ENCODE measurements at places on chromosomes 16 and 17.

- no peak for DNase-seq
These were observed 61.5 kb downstream of the SLC39A11 start for GRCh38 chr17:73030995-73031394.

DNA sequence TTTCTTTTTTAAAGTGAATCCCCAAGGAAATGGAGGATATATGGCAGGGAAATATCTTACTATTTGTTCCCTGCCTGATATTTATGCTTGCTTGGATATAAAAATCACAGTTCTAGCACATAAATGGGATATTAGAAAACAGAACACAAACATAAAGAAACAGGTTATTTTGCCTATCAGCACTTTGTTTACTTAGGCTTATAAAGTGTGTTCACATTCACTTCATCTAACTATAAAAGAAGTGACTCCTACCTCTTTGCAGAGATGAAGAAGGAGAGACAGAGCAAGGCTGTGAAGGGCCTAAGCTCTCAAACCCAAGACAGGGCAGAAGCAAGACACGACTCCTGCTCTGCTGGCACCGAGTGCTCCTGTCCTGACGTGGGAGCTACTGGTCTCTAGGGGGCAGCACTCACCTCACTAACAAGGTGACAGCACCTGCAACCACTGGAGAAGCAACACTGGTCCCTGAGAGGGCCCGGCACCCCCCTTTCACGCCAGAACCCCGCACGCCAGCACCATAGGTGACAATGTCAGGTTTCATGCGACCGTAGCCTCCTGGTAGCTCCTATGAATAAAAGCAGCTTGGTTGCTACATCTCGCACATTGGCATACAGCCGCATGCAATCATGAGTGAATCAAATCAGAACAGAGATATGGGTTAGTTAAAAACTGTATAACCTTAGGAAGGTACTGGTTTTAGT, 32.0 kb downstream of the MBTPS1 start:
- DNase-seq, result no peak

DNA sequence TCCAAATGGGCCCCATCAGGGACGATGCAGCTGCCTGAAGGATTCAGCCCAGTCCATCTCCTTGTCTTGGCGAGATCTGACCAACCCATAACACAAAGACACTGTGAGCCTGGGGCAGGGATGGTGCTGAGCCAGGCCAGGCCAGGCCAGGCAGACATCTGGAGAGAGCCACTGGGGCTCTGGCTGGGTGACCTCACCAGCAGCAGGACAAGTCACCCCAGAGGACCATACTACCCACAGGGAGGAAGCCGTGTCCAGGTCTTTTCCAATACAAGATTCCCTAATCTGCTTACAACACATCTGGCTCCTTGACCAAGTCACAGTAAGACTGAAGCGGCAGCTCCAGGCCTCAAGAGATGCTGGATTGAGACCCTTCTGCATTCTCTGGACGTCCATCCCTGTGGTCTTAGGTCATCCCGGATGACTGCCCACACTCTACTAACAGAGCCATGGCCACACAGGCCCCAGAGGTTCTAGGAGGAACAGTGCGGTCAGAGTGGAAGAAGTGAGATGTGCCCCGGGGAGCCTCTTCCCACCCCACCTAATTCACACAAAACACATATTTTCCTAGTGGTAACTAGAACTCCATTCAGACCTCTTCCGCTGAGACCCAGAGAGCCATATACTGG, 81.8 kb upstream of the RCVRN start:
- DNase-seq, result no peak

- no peak for DNase-seq
These were observed 6.3 kb downstream of the GNPTG start for GRCh38 chr16:1357906-1358566.

GRCh38 chr17:22453181-22453580, 760.9 kb downstream of the KCNJ18 start:
- DNase-seq, result no peak

- no peak for DNase-seq
These were observed 10.3 kb downstream of the ATXN1L start for GRCh38 chr16:71855937-71856662.

GRCh38 chr17:50265212-50265611, 9.1 kb upstream of the TMEM92 start:
- DNase-seq, result no peak

DNA sequence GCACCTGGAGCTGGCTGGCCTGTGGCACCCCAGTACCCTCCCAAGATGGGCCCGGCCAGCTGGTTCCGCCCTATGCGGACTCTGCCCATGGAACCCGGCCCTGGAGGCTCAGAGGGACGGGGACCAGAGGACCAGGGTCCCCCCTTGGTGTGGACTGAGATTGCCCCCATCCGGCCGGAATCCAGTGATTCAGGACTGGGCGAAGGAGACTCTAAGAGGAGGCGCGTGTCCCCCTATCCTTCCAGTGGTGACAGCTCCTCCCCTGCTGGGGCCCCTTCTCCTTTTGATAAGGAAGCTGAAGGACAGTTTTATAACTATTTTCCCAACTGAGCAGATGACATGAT, 12.0 kb downstream of the TBX21 start:
- DNase-seq, result no peak

DNA sequence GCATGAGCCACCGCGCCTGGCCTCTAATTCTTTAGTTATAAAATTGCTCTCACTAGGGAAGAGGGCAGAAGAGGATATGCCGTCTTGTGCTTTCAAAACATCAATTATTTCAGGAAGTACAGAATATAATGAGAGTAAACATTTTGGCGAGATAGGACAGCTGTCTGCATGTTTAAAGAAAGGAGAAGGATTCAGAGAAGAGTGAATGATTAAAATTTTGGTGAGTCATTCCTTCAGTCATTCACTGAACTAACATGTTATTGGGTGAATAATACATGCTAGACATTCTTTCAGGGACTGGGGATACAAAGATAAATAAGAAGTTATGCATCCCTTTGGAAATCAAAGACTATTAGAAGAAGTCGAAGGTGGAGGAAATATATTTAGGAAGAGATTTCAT, 590.3 kb upstream of the GOT2 start:
- no peak for DNase-seq

All from cerebellar nuclear complex (tissue), 1 donor.